ENCODE measurements at places on chromosomes 2 and 18. TPM values are rescaled to one million over a fixed set of nuclear protein-coding genes. Genes with fewer than 3 reads are reported as not detected.

Gene CD8A
- total RNA-seq: 6.9 TPM

Gene TOGARAM2
- under 0.01 TPM for total RNA-seq

Gene TEX44
- total RNA-seq: not detected

Gene ASXL3
- 5.9 TPM for total RNA-seq

Gene CFC1
- not detected for total RNA-seq

Gene CD302
- total RNA-seq: 56.5 TPM

Gene CGREF1
- 2.2 TPM for total RNA-seq

Gene ADD2
- 3.4 TPM for total RNA-seq

Gene AAMP
- total RNA-seq: 106 TPM
